ENCODE measurements at places on chromosomes 4 and X. TPM values are rescaled to one million over a fixed set of nuclear protein-coding genes. Genes with fewer than 3 reads are reported as not detected.

Gene PABPC1L2B
- not detected for total RNA-seq

Gene CXorf49
- total RNA-seq: not detected

Gene FAAH2
- total RNA-seq: 0.66 TPM

Gene SOX3
- total RNA-seq: not detected

Gene C4orf50
- total RNA-seq: not detected

Gene PRRG3
- not detected for total RNA-seq

Gene KIF4A
- 31.4 TPM for total RNA-seq

Gene GSX2
- not detected for total RNA-seq

Gene TMEM144
- 14.9 TPM for total RNA-seq

Gene AMER1
- 2.8 TPM for total RNA-seq

Gene TCEANC
- total RNA-seq: 1.4 TPM

Measured in thoracic aorta endothelial cell (primary cell).